ENCODE measurements at places on chromosomes 6 and 20.

DNA sequence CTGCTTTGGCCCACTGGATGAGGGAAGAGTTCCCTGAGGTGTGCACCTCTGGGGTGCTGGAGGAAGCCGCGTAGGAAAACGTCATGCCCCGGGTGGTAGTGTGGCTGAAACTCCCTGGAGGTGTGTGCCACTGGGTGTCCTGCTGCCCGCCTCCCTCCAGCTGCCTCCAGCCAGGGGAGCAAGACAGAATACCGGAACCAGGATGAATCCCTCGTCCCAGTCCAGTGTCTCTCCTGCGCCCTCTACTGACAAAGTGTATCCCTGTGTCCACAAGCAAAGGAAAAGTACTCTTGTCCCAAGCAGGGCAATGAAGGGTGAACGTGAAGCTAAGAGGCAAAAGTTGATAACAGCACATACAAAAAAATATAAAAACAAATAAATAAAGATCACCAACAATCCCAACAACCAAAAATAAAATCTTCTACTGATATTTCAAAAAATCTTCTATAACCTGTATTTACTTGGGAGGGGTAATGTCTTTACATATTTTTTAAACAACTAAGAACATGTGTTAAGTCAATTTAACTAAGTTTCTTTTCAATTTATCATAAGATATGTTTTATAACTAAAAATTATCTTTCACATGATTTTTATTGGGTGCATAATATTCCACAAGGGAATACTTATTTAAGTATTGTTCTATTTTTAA lies 437.6 kb downstream of the MAFB start:
- no peak for DNase-seq

DNA sequence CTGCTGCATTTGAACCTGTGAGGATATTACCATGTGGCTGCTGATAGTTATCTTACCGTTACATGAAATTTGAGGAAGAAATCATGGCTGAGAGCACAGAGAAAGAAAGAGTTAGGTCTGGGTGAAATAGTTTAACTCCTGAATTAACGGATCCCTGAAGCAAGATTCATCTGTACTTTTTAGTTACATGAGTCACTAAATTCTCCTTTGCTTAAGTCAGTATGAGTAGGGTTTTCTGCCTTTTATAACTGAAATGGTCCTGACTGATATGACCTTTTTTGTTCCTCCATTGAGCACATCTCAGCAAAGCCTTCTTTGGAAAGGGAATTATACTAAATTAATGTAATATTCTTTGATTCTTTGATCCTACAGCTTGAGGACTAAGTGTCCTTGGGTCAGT lies 333.3 kb upstream of the ZFP64 start:
- DNase-seq = no peak

GRCh38 chr6:14354919-14355572 lies 237.5 kb downstream of the CD83 start:
- DNase-seq = no peak

- no peak for DNase-seq
Measured at GRCh38 chr20:62246872-62247652, 8.7 kb downstream of the OSBPL2 start.

GRCh38 chr6:73739096-73739495 lies 43.1 kb downstream of the CD109 start:
- DNase-seq = peak; percentile 57

GRCh38 chr20:5887386-5887785 lies 62.9 kb downstream of the TRMT6 start:
- no peak for DNase-seq

- no peak for DNase-seq
Measured at GRCh38 chr6:14292119-14292518, 174.5 kb downstream of the CD83 start.

GRCh38 chr6:110856296-110856695 lies 18.3 kb upstream of the AMD1 start:
- DNase-seq = no peak

- DNase-seq = no peak
Measured at GRCh38 chr20:48667889-48668413, 159.8 kb downstream of the PREX1 start.

- no peak for DNase-seq
Measured at GRCh38 chr20:21155268-21155667, 29.4 kb downstream of the KIZ start.

DNA sequence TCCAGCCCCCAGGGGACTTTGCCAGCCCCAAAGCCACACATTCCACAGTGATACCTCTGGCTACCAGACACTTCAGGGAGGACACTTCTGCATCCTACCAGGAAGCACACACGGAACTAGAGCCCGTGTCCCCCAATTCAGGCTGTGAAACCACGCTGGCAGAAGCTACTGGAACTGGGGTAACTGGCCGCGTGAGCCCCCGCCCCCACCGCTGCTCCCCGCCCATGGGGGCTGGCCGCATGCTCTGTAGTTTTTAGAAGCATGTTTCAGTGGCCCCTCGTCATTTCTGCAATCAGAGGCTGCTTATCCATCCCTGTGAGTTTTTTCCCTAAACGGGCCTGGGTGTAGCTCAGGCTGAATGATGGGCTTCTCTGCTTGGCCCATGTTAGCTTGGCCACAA lies 28.7 kb upstream of the AAR2 start:
- no peak for DNase-seq

DNA sequence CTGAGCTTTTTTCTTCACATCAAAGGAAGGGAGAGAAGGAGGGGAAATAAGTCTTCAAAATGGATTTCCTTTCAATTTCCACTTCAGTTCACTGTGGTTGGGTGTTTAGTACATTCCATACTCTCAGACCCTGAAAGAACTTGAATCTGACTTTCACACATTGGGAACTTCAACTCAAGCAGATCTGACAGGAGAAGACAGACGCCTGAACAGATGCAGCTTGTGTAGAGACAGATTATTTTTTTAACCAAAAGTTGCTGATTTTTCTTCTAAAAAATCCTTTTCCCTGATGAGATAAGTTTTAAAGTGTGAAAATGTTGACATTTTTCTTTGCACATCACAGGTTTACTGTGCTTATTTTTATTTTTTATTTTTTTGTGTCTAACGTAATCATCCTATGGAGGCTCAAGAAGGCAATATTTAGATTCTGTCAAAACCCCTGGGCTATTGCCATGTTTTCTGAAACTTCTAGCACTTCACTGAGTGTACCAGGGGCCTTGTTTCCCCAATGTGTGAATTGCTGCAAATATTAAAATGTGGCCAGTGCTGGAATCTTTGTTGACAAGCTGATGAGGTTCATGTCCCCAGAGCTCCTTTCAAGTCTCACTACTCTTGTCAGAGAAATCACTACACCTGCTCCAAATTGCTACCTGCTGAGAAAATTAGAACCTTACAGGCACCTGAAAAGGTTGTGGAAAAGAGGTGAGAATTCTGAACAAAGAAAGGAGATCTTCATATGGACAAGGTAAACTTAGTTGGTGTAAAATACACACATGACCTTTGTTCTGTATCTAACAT lies 214.8 kb upstream of the BTBD3 start:
- no peak for DNase-seq

- DNase-seq = no peak
Measured at GRCh38 chr6:160081398-160081797, 40.2 kb upstream of the SLC22A1 start.

DNA sequence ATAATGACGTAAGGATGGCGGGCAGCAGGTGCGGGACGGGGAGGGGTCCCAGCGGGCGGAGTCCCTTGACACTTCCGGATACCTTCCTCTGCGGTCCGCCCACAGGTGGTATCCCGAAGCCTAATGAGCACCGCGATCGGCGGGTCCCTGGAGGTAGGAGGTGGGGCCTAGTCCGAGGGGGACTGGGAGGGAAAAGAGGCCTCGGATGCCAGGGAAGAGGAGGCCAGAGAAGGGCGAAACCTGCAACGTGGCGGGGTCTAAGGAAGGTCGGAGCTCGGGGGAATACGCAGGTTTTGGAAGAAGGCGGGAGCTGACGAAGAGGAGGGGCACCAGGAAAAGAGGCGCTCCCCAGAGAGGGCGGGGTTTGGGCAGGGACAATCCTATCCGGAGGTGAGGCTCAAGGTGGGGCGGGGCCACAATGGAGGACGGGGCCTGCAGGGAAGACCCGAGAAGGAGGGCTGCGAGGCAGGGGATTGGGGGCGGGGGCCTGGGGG lies 3.7 kb downstream of the PRSS16 start:
- peak; percentile 81 for DNase-seq

DNA sequence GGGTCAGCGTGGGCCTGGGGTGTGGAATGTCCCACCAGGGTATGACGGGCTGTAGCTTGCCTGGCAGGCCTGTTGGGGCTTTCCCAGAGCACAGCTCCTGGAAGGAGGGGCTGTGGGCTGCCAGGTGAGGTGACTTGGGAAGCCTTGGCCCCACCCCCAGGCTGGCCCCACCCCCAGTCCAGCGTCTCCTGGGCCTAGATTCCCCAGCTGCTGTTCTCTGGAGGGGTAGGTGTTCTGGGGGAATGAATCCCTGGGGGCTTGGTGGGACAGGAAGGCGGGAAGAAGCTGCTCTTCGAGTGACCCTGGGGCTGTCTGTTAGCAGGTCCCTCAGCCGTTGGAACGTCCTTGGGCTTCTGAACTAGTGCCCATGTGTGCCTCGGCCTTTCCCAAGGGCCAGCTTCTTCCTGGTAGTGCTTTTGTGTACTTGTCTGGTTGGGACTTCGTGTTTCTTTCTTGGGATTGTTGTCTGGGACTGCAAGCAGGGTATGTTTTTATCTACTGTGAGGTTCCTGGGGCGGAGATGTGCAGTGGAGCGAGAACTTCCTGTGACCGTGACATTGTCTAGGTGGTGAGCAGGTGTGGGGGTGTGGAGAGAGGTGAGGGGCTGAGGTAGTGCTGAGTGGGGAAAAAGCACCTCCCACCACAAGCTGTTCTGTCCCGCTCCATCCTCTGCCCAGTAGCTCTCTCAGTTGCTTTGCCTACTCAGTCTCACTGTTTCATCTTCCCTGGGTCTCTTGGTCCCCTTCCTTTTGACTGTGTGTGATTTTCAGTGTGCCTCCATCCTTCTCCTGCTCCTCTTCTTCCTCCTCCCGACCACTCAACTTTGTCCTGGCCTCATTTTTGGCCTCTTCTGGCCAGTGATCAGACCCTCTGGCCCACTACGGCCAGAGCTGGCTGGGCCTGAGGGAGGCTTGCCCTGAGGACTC lies 1.3 kb upstream of the DDR1 start:
- no peak for DNase-seq

DNA sequence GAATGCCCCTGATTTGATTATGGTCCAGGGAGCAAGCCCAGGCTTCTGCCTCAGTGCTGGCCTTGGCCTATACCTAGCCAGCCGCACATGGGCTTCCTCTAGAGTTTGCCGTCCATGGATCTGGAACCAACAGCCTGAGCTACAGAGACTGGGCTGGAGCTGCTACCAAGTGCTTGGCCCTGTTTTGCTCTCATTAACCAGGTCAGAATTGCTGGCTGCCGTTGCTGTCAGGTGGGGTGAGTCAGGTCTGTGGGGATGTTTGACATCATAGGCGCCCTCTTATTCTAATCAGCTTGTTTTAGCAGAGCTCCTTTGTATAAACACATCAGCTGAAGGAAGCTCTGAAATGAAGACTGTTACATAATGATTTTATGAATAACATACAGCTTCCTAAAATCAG lies 83.1 kb upstream of the PHACTR2 start:
- DNase-seq = no peak

- DNase-seq = no peak
Measured at GRCh38 chr6:35076997-35077712, 64.0 kb downstream of the TCP11 start.

- DNase-seq = no peak
Measured at GRCh38 chr6:142542704-142543233, 241.0 kb downstream of the ADGRG6 start.

DNA sequence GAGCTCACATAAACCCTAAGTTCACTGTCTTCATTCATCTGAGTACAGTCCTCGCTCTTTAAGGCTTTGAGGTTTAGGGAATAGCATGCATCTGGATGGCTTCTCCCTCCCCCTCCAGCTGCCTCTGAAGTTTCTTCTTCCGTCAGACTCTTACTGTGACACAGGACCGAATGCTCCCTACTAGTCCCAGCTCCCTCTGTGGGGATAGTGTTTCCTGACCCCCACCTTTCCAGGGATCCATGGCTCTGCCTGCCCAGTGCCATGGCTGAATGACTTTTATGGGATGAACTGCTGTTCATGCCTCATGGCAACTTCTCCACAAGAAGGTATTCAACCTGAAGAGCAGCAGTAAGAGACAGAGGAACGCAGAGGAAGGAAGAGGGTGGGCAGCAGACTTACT lies 79.8 kb upstream of the EMILIN3 start:
- DNase-seq = no peak

- no peak for DNase-seq
Measured at GRCh38 chr6:43896329-43897255, 126.6 kb downstream of the VEGFA start.

DNA sequence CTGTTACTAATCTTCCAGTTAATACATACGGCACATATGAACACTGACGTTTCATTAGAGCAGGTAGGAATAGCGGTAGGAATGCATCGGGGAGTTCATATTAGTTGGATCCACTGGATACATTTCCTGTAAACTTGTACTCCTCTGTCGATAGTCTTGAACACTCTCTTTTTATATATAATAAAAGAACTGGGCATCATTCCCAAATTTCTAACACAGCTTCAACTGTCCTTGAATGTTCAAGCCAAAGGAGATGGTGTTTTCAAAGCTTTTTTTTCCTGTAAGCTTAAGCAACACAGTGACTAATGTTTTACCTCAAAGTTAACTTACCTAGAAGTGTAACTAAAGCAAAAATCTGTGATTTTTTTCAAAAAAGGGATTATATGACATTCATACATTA lies 195.3 kb downstream of the UTRN start:
- DNase-seq = no peak

DNA sequence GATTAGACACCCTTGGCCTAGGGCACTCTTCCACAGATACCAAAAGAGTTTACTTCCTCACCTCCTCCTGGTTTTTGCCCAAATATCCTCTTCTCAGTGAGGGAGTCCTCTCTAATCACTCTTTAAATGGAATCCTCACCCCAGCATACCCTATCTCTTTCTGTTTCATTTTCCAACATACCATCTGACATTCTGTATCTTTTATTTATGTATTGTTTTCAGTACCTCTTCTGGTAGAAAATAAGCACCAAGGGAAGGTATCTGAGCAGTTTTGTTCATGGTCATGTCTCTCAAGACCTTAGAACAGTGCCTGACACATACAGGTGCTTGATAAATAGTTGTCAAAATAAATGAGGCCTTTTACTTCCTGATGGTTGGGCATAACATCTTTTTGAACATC lies 55.1 kb downstream of the KIAA0408 start:
- DNase-seq = no peak

GRCh38 chr6:119871520-119871919 lies 522.0 kb upstream of the MAN1A1 start:
- DNase-seq = no peak

DNA sequence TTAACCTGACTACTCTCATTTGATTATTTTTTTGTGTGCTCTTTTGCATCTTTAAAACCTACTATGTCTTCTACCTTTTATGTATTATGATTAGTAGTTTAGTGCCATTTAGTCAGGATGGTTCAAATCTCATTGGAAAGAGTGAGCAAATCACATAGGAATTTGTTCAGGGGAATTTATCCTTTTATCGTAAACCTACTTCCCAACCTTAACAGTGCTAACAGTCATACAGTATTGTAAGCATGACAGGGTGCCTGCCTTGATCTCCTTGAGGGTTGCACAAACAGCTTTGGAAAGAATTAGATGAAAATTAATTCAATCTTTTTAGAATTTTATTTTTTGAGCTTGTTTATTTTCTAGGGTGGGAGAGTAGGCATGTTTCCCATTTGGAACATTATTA lies 18.3 kb downstream of the RNF8 start:
- DNase-seq = no peak

GRCh38 chr6:70717038-70717801 lies 49.5 kb downstream of the SMAP1 start:
- peak; percentile 51 for DNase-seq

- peak; percentile 49 for DNase-seq
Measured at GRCh38 chr6:3777730-3778461, 26.4 kb upstream of the PXDC1 start.

- no peak for DNase-seq
Measured at GRCh38 chr6:48109944-48110343, 1.1 kb downstream of the PTCHD4 start.

Measured in activated CD4-positive, alpha-beta T cell treated with anti-CD3 and anti-CD28 coated beads, Interleukin-2, amount 50 U/mL, for 16 hours (primary cell).